EL (cell line): ENCODE measurements at places on chromosomes 11 and 22.

DNA sequence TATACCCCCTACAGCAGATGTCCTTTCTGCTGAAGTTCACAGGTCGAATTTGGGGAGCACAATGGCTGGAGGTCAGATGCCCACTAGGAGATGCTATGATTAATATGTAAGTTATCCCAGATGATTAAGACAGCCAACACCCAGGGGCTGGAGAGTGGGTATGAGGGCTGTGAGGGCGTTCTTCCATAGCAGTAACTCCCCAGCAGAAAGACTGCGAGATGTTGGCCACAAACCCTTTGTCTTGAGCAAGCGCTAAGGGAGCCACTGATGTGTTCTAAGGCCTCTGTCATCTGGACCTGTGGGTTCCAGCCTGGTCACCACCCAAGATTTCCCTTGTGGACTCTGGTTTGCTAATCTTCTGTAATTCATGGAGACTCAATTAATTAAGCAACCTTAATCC lies 77.6 kb downstream of the BMAL1 start:
- DNase-seq, result no peak

DNA sequence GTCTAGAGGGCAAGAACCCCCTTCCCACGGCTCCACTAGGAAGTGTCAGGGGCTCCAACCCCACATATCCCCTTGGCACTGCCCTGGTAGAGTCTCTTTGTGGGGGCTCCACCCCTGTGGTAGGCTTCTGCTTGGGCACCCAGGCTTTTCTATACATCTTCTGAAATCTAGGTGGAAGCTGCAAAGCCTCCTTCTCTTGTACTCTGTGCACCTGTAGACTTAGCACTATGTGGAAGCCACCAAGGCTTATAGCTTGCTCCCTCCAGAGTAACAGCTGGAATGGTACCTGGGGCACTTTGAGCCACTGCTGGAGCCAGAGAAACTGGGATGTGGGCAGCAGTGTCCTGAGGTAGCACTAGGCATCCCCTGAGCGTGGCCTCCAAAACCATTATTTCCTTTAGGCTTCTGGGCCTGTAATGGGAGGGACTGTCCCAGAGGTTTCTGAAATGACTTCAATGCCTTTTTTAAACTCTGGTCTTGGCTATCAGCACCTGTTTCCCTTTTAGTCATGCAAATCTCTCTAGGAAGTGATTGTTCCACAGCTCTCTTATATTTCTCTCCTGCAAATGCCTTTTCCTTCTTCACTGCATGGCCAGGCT lies 68.4 kb downstream of the TRAF6 start:
- DNase-seq, result no peak

DNA sequence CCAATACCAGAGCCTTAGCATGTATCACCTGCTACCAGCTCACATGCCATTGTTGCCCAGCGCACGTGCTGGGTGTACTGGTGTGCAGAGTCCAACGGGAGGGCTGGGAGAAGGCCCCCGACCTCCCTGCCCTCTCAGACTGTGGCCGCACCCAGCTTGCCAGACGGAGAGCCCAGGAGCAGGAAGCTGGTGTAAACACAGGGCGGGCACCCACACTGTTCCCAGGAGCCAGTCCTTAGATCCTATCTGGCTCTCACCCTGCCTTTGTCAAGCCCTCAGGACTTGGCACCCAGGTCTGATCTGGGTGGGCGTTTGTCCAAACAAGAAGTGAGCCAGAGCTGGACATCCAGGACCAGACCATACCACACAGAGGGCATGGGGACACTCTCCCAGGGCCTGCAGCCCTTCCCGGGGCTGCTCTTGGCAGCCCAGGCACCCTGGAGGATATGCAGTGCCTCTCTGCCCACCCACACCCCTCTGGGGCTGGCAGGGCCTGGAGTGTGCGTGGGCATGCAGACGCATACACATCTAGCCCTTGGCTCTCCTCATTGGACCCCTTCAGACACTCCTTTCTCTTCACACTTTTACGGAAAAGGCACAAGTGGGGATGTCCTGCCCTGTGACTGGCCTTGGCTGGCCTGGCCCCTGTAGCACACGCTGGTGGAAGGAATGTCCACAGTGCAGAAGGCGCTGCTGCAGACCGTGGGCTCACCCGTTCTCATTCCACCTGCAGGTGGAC lies 19.9 kb upstream of the CLDN5 start:
- DNase-seq, result no peak

GRCh38 chr22:46969961-46970360 lies 207.5 kb downstream of the TBC1D22A start:
- DNase-seq, result no peak

DNA sequence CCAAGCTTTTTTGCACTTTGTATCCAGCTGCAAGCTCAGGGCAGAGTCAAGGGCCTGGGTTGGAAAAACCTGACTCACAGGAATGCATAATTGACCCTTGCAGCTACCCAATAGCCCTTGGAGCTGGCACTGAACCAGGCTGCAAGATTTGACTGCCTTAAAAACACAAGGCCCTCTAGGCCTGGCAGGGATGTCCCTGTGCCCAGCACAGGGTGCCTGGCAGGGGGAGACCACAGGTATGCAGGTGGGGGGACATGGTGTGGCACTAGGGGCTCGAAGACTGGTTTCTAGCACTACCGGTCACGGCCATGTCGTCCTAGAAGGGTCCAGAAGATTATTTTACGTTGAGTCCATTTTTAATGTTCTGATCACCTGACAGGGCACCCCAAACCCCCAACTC lies 30.2 kb downstream of the SBF1 start:
- peak; percentile 71 for DNase-seq

DNA sequence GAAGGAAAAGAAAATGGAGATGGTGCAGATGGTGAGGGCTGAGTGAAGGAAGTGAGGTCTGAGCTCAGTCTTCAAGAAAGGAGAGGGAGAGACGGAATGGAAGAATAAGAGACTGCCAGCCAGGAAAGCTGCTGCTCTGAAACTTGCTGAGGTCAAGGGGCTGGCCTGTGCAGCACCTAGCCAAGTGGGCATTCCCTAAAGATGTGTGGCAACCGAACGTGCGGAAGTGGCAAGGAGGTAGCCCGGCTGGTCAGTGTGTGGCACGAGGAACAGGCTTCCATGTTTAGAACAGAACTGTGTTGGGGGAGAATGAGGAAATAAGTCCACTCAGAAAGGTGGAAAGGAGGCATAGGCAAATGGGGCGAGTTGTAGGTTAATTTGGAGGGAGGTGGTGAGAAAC lies 7.6 kb upstream of the IGSF9B start:
- no peak for DNase-seq

- DNase-seq, result no peak
Observed at GRCh38 chr11:75874684-75875341, 59.8 kb downstream of the UVRAG start.

DNA sequence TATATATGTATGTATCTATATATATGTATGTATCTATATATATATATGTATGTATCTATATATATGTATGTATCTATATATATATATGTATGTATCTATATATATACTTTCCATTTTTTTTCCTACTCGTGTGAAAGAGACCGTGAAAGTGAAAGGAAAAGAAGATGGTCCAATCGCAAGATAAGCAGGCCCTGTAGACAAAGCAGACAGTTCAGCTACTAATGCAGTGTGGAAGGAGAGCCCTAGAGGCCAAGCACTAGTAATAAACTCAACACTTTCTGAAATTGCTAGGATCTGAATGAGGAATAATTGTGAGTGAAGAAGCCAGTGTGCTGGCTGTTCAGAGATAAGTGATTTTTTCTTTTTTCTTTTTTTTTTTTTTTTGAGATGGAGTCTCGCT lies 47.2 kb downstream of the MCHR1 start:
- DNase-seq, result no peak

GRCh38 chr11:14623036-14623435 lies 20.6 kb upstream of the PDE3B start:
- DNase-seq, result no peak

DNA sequence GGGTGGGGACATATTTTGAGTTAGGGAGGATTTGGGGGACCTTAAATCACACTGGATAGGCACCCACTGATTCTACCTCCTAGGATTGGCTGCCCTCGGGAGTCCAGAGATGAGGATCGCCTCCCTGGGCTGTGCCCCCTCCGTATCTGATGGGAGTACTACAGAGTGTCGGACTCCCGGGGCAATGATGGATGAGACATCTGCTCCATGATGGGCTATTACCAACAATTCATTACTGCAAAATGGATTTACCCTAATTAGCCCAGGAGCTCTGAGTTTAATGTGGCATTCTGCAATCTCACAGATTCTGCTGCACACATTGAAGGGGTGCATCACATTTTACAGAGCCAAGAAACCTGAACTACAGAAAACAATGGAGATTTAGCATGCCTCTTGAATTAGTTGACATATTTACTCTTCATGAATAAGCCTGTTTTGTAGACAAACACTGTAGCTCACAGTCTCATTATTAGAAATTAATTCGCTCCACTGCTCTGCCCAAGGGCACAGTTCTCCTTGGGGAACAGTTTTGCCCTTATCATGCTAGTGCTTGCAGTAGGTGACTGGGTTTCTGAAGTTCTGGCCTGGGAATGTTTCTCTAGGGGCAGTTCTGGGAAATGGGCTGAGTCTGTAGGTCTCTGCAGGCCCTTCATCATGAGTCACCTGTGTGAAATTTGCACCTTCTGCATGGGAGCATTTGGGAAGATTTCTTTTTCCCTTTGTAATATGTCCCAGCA lies 217.1 kb upstream of the PLET1 start:
- no peak for DNase-seq

DNA sequence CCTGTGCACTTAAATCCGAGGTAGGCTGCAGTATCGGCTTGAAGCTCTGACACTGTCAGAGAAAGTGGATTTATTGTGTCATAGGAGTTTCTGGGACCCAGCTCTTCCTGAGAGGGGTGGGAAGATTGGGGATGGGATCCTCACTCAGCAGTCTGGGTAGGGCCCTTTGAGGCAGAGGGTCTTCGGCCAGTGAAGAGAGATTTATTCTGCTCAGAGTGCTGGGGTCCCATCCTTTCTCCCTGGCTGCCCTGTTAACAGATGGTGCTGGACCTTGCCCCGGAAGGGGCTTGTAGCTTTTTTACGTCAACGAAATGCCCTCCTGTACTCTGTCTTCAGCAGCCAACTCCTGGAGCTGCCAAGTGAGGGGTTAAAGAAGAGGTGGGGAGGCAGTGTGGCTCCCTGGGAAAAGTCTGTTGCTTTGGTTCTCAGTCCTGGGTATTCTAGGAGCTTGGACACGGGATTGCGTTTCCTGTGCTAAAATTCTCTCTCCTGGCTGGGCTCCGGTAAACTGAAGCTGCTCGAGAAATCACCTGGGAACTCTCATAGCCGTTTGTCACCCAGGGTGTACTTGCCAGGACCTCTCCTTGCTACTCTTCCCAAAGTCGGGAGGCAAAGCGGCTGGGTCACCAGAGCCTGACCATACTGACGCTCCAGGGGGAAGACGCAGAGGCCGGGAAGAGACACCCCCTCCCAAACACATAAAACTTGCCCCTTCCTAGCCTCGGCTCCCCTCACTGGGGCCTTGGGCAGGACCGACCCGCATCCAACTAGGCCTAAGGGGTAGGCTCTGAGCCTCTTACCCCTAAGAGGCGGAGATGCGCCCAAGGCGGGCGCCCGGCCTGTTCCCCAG lies 806 bp upstream of the SMDT1 start:
- no peak for DNase-seq

GRCh38 chr11:113137713-113138529 lies 176.5 kb upstream of the TTC12 start:
- no peak for DNase-seq

- DNase-seq, result peak; percentile 62
Observed at GRCh38 chr22:28855355-28856094, 27.8 kb upstream of the ZNRF3 start.

DNA sequence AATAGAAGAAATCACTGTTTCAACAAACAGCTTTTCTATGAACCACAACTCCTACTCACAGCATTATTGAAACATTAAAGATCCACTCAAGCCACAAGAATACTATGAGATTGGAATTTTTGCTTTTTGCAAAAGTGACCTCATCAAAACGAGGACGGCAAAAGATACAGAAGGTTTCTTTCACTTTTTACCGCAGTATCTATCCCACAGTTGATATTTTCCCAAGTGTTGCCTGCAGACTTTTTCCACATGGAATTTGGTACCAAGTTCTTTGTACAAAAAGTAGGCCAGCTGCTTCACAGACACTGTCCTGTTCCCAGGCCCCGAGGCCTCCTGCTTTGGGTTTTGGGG lies 204.0 kb downstream of the TBC1D22A start:
- DNase-seq, result no peak

DNA sequence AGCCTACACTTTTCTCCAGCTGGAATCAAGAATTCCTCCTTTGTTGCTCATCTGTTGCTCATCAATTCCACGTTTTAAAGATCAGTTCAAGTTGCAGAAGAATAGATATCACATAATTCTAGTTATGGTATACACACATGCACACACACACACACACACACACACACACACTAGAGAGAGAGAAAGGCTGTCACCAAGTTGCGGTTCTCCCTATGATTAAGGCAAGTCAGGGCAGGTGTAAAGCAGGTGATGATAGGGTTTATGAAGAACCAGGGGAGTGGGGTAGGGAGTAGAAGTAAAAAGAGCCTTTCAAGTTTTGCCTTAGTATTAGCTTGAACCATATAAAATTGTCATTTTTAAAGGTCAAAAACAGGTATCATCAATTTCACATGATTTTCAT lies 31.7 kb upstream of the TMPRSS4 start:
- DNase-seq, result no peak

DNA sequence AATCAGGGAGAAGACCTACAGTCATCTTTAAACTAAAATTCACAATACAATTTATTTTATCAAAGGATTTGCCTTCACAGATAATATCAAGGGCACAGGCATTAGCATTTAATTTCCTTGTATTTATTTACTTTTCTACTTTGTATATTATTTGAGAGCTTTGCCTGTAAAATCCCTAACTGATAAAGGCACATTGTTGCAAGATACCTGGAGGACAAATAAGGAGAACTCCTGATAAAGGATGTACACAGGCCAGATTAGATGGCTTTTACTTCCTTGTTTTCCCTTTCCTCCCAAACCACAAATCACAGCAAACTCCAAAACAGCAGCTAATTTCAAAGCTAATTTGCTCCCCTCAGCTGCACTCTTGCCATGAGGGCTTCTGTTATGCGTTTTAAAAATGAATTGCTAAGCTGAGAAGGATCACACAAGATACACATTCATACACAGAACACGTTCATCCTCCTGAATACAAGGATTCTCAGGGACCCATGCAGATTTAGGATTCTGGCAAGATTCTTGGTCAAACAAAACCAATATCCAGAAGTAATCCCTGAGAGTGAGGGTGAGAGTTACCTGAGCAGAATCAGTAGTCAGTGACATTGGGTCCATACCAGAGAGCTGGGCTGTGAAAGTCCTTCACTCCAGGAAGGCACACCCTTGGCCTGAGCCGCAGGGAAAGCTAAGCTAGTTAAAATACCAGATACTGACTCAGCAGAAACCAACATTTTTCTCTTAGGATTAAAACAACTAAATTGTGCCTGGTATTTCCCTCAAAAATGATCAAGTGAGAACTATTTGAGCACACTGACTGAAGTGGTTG lies 100.3 kb upstream of the CLPB start:
- DNase-seq, result peak; percentile 35

GRCh38 chr11:129625930-129626329 lies 189.7 kb upstream of the TMEM45B start:
- no peak for DNase-seq
